ENCODE measurements at places on chromosomes 6 and 20.

DNA sequence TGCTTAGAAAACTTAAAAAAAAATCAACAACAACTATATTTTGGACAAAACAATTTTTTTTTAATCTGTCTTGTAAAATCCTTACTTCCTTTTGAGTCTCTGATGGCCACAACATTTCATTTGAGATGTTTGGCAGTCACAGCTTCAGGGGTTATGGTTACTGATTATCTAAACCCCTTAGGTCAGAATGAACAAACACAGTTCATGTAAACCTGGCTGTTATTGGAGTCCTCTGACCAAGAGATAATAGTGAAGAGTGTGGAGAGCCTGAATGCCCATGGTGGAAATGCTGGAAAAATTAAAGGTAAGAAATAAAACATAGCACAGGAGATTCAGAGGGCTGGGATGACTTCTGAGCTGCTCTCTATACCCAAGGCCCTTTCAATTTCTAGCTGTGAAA is 38.2 kb downstream of the TMX4 start:
- DNase-seq: no peak

GRCh38 chr6:133799043-133799442 is 89.9 kb upstream of the TCF21 start:
- DNase-seq: no peak

DNA sequence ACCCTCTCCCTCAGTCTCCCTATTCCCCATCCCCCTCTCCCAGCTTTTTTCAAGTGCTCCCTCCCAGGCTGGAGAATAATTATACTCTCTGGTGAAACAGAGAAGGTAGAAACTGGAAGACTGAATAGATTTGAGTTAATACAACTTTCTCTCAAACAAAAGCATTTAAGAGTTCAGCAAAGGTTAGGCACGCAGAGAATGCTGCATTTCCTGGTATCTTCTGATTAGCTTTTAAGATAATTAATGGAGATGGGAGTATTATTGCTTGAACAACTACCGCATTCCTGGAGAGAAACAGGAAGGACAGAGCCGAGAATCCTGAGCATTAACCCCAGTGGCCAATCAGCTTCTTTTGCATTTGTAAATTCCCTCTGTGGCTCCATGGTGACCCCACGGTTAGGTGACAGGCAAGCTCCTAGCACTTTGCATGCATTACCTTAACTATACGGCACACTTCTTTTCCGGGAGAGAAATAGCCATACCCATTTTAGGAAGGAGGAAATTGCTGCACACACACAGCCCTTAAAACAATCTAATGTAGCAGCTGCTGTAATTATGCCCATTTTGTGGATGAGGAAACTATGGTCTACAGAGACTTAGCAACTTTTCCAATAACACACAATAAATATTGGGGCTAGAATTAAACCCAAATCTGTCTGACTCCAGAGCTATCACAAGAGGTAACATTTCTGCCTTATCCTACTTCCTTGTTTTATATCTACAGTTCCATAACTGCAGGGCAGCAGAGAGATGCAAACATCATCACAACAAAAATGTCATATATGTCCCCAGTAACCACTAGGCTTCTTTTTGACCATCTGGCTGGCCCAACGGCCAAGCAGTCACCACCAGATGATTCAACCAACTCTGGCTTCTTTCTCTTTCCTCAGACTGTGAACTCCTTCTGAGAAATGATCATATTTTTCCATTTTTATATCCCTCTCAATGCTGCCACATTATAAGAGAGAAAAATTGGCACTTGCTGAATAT is 169.9 kb downstream of the CD24 start:
- DNase-seq: no peak

- no peak for DNase-seq
Observed at GRCh38 chr6:43980004-43980795, 147.1 kb downstream of the MRPL14 start.

DNA sequence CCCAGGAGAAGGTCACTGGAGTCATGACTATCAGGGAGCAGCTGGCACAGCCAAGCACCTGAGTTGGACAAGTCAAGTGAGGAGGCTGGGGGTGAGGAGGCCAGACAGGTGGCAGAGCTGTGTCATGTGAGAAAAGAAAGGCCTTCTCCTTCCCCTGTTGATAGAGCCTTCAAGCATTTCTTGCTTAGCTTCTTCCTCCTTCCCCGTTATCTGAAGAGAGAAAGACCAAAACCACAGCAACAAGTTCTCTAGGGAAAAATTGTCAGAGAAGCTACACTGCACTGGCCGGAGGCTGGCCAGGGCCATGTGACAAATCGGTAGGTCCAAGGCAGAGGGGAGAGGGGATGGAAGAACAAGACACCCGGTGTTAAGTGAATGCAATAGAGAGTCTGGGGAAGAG is 202.1 kb upstream of the PRDM1 start:
- no peak for DNase-seq

DNA sequence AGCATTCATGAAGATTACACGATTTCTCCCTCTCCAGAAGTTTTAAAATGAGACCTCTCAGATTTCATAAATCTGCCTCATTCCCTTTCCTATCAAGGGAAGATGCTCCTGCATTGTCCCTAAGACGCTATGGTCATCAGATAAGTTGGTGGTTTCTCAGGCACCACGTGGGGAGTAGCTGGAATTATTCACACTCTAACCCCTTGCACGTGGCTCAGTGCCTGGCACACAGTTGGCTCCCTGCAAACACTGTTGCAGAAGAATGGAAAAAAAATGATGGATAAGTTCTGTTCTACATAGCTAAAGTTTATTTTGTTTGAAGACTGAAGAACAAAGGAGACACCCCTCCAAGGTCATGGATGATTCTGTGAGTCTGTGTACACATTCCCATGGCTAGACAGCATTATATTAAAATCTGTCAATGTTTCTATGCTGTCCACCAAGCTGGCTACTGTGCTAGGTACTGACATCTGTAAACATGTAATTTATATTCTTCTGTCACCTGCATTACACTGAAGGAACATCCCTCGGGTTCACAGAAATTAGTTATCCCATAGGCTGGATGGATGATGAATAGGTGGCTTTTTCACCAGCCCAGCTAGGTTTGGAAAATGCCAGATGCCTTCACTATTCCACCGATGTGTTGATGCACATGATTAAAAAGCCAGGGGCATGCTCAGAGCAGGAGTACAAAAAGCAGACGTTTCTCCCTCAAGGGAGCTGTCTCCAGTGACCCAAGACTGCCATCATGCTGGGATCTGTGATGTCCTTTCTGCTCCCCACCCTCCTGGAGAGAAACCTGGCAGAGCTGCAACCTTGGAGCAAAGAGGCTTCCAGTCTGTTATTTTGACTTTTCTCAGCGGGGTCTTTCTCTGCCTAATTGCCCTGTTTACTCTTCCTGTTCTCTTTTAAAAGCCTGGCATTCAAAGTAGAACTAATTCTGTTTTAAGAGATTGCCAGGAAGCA is 610.5 kb downstream of the UTRN start:
- peak; percentile 13 for DNase-seq

DNA sequence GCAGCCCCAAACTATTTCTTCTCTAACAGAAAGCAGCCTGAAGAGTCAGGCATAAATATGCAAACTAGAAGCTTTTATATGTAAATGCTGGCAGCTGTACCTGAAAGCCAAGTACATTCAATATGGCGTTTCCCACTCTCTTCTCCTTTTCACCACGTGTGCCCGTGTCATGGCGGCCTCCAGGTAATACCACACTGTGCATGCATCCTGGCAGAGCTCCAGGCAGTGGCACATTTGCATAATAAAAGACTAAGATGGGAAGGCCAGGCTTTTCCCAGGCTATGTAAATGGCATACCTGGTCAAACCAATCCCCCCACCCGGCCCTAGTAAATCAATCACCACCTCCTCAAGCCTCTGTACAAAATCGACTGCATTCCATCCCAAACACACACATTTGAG is 120.6 kb downstream of the MMUT start:
- no peak for DNase-seq

- DNase-seq: no peak
Observed at GRCh38 chr6:46888578-46888977, 33.2 kb downstream of the ADGRF5 start.

GRCh38 chr6:110233770-110234374 is 53.6 kb downstream of the CDC40 start:
- DNase-seq: no peak

GRCh38 chr6:34236131-34236442 is 586 bp upstream of the HMGA1 start:
- no peak for DNase-seq

DNA sequence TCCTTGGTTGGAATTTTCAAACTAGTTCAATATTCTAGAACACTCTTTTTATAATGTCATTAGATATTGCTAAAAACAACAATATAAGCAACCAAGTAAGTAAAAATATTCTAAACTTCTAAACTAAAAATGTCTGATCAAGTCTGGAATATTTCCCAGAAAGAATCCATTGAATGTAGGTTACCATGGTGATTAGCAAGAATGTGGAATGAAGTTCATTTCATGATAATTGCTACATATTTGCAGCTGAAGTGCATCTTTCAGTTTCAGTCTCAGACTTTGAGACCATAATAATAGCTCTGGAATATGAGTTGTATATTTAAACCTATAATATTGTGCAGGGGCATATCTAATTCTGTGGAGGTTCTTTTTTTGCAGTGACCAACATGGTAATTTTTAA is 61.0 kb upstream of the NKAIN2 start:
- DNase-seq: peak; percentile 69

DNA sequence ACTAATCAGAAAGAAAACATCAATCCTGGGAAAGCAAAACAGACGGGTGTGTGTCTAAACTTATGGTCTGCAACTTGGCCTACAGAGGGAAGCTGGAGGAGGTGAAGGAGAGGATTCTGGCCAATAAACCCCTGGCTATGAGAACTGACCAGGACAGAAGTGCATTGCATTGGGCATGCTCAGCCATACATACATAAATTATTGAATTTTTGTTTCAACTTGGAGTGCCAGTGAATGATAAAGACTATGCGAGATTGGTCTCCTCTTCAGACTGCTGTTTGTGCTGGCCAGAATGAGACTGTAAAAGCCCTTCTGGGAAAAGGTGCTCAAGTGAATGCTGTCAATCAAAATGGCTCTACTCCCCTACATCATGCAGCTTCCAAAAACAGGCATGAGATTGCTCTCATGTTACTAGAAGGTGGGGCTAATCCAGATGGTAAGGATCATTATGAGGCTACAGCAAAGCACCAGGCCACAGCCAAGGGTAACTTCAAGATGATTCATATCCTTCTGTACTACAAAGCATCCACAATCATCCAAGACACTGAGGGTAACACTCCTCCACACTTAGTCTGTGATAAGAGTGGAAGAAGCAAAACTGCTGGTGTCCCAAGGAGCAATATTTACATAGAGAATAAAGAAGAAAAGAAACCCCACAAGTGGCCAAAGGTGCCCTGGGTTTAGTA is 17.4 kb downstream of the ADNP start:
- DNase-seq: no peak

DNA sequence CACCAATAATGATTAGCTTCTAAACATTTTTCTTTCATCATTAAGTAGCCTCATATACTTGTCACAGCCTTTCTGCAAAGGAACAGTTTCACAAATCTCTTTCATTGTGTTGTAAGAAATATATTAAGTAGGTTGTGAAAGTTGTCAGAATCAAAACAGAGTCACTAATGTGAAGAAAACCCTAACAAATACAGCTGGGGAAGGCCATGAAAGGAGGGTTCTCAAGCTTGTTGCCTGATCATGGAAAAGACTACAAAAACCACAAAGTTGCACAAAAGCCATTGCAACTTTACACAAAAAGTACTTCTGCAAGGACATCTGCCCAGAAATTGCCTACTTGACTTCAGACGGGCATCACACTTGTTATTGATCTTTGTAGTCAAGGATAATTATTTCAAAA is 216.1 kb downstream of the ALDH8A1 start:
- no peak for DNase-seq

GRCh38 chr20:46699651-46700359 is 9.6 kb upstream of the SLC2A10 start:
- DNase-seq: no peak

- DNase-seq: no peak
Observed at GRCh38 chr6:161024364-161024920, 32.9 kb downstream of the MAP3K4 start.

DNA sequence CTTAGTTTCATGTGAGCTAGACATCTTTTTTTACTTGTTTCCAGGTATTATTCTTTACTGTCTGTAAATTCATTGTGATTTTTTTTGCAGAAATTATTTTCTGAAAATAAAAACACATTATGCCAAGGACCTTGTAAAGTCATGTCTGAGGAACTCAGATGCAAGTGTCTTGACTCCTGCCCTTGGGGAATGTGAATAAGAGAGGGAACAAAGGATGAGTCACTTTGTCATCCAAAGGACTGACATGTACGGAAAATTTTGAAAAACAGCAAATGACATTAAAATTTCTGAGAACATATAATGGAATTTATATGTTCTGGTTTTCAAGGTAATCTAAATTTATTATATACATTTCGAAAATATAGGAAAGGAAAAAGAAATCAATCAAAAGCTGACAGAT is 660.4 kb downstream of the CD109 start:
- DNase-seq: no peak

GRCh38 chr20:47276851-47277534 is 79.5 kb downstream of the ZMYND8 start:
- no peak for DNase-seq

DNA sequence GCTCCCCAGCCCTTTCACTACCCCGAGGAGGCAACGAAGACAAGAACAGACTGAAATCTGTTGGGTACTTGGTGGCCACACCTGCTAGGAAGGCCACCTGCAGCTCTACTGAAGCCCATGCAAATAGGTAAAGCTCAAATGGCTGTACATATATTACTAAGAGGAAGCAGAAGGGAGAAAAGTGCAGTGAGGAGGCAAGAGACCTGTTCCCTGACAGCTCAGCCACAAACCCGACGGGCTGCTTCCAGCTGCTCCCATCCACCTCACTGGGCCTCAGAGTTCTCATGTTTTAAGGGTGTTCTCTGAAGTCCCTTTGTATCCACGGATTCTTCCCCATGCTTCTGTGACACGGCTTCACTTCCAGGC is 24.6 kb downstream of the TRAM2 start:
- DNase-seq: no peak

DNA sequence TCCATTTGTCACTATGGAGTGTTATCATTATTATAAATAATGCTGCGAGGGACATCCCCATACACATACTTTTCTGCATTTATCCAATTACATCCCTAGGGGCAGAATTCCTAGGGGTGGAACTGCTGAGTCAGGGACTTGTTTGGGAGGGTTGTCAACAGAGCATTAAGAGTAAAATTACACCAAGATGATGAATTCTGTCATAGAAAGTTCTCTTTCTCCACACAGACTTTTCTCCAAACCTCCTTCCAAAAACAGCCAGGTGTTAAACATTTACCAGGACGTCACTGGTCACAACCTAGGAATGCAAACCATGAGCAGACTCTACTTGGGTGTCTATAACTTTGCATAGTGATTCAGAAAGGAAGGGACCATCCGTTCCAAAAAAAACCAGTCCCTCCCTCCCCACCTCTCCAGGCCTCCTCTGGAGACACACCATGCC is 95.5 kb downstream of the PRND start:
- no peak for DNase-seq

Measured in spinal cord (tissue), 10 donors.